ENCODE measurements at places on chromosomes 4 and X. TPM values are rescaled to one million over a fixed set of nuclear protein-coding genes. Genes with fewer than 3 reads are reported as not detected.

The CLCN4 gene
- total RNA-seq = 9.0 TPM

GRCh38 chr4:6502747-6503465, 30.5 kb upstream of the PPP2R2C start:
- peaks cover 27% of the 10 kb centered on the region for H3K27me3 ChIP-seq
- peaks cover 7% of the 10 kb centered on the region for H3K36me3 ChIP-seq
- H3K4me1 ChIP-seq = no peaks in the 10 kb centered on the region
- no peak for DNase-seq

DNA sequence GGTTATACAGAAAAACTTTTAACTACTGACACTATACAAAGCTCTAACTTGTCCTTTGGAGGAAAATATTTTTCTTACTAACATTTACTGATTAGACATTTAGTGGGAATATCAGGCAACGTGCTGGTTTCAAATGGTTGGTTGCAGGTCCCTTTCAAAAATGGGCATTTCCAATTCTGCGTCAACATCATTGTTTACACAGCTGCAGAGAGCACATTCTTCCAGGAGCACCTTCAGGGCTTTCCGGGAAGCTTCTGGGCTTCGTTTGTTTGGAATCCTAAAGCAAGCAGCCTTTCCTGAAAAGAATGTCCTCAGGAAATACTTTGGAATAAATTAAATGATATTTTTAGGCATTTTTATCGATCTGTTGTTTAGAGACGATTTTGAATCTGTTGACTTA, 289.7 kb downstream of the TRIML1 start:
- no peaks in the 10 kb centered on the region for H3K27me3 ChIP-seq
- peaks cover 38% of the 10 kb centered on the region for H3K4me1 ChIP-seq
- H3K4me3 ChIP-seq = no peak overlapping the region
- DNase-seq = no peak
- no peak overlapping the region for H3K27ac ChIP-seq

The SOD3 gene
- total RNA-seq = 0.32 TPM

GRCh38 chrX:51894697-51895336, 1.4 kb downstream of the MAGED1 start:
- H3K27me3 ChIP-seq = peaks cover 3% of the 10 kb centered on the region
- H3K4me3 ChIP-seq = peak overlapping the region; percentile 94
